ENCODE measurements at places on chromosomes 13 and 19. TPM values are rescaled to one million over a fixed set of nuclear protein-coding genes. Genes with fewer than 3 reads are reported as not detected.

DNA sequence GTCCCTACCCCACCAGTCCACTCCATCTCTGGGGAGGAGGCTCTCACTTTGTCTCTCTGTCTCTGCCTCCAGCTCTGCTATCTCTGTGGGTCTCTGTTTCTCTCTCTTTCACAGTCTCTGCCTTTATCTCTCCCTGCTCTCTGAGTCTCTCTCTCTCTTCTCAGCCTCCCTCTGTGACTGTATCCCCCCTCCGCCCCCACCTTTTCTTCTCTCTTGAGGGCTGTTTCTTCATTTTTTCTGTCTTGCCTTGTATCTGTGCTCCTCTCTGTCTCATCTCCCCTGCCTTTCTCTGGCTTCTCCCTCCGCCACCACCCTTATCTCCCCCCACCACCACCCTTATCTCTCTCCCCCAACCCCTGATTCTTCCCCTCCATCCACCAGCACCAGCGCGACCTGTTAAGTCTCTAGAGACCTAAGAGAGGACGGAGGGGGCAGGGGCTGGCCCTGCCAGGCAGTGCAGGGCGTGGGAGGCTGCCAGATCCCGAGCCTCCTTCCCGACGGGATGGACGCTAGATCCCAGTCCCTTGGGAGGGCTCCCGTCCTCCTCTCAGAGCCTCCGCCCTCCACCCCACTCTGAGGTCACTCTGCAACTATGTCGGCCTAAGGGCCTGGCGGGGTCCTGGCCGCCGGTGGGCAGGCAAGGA is 1.0 kb downstream of the AXL start:
- no peaks in the 10 kb centered on the region for H3K36me3 ChIP-seq
- no peaks in the 10 kb centered on the region for H3K27me3 ChIP-seq
- H3K4me3 ChIP-seq: peak overlapping the region; percentile 52

- no peak overlapping the region for H3K4me3 ChIP-seq
- no peak overlapping the region for H3K27ac ChIP-seq
- DNase-seq: no peak
- H3K4me1 ChIP-seq: no peaks in the 10 kb centered on the region
Measured at GRCh38 chr13:45178349-45179162, 22.3 kb downstream of the KCTD4 start.

GRCh38 chr19:39924389-39924788 is 10.0 kb downstream of the FCGBP start:
- H3K27me3 ChIP-seq: no peaks in the 10 kb centered on the region
- no peak overlapping the region for H3K4me3 ChIP-seq
- H3K27ac ChIP-seq: no peak overlapping the region

Gene PSG3
- total RNA-seq: not detected

DNA sequence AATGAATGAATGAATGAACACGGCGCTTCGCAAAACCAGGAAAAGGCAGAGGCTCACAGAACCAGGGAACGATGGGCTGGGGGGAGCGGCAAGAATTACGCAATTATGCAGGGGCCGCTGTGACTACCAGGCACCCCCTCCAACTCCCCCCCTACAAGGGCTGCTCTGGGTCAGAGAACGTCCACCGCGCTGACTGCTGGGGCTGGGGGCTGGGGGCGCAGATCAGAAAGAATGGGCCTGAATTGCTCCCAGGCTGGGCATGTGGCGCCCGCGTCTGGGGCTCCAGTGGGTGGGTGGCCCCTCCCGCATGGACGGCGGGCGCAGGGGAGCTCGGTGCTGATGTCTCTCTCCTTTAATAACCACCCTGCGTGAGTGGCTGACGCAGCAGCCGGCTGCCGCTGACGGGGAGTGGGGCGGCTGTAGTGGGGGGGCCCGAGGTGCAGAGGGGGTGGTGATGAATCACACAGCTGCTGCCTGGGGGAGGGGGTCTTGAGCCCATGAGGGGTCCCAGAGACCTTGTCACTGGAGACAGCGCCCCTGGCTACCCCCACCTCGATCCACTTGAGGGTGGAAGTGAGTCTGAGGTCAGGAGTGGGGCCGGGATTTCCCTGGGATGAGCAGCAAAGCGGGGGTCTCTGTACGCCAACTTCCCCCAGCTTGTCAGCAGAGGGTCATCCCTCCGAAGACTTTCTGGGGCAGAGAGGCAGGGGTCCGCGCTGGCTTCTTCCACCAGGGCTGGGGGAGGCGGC is 1.5 kb upstream of the CIRBP start:
- H3K4me1 ChIP-seq: peaks cover 44% of the 10 kb centered on the region
- H3K27ac ChIP-seq: peak overlapping the region; percentile 98
- DNase-seq: peak; percentile 16
- H3K27me3 ChIP-seq: no peaks in the 10 kb centered on the region
- H3K36me3 ChIP-seq: peaks cover 16% of the 10 kb centered on the region
- no peak overlapping the region for H3K4me3 ChIP-seq

- no peak overlapping the region for H3K4me3 ChIP-seq
- no peaks in the 10 kb centered on the region for H3K4me1 ChIP-seq
- DNase-seq: no peak
- H3K27ac ChIP-seq: no peak overlapping the region
- no peaks in the 10 kb centered on the region for H3K36me3 ChIP-seq
Measured at GRCh38 chr19:35086455-35086854, 29.2 kb upstream of the FXYD3 start.

Gene SAFB2
- 37.8 TPM for total RNA-seq

Data from prostate gland (tissue), 2 donors.